ENCODE measurements at places on chromosomes 7 and 10.

- DNase-seq = no peak
These were observed 11.3 kb downstream of the DGKB start for GRCh38 chr7:14891289-14891688.

DNA sequence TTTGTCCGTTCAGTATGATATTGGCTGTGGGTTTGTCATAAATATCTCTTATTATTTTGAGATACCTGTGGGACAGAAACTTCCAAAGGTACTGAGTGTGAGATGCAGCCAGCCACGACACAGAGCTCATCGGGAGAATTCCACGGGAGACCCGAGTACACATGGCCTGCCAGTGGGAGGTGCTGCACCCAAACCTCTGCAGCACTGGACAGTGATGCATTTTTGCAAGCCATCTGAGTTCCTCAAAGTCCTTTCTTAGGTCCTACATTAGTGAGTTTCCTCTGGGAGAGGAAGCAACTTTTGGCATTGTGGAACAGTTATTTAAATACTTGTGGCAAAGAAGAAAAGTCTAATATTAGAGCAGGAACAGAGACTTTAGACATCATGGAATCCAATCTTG is 77.5 kb downstream of the ARID5B start:
- DNase-seq = no peak

DNA sequence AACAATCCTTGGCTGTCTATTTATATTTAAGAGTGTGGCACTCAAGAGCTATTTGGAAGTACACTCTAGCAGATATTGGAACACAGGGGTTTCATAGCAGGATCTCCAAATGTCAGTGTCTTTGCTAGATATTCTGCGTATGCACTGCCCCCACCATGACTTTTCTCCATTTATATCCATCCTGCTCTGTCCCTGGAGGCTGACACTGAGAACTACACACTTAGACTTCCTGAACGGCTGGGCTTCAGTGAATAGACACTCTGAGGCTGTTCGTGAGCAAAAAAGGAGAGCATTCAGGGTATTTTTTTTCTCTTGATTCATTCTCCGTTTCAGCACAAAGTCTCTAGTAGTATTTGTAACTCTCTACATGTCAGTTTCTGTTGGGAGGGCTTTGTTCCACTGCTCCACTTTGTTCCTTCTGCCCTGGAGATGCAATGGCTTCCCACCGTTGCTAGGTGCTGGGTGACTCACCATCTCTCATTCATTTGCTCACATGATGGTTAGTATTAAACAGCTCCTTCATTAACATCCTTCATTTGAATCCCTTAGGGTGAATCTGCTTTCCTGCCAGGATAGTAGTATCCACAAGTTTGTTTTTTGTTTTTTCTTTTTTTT is 155.9 kb upstream of the SLC13A1 start:
- no peak for DNase-seq

GRCh38 chr7:144629598-144629997 is 206.3 kb downstream of the TPK1 start:
- DNase-seq = no peak

DNA sequence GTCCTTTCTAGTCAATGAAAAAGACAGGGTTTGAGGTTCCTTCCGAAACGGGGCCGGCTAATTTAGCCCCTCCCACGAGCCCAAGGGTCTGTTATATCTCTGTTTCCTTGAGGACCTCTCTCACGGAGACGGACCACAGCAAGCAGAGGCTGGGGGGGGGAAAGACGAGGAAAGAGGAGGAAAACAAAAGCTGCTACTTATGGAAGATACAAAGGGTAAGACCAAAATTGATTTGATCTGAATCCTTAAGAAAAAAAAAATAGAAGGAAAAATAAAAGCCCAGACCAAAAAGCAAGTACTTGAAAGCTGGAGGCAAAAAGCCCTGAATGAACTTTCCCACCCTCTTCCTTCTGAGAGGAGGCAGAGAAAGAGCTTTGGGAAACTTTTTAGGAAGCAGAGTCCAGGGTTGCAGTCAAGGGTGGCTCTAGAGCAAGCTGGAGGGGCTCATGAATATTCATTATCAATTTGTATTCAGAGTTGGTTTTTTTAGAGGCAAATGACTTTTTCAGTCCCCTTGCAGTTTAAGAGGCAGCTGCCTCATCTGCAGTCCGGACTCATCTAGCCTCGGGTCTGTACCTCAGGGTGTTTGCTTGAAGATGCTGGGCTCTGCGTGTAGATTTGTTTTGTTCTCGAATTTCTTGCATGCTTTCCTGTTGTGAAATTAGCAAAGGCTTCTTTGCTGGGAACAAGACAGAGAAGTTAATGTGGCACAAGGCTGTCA is at the start of gene ENTPD1:
Gene ENTPD1 (plus strand): TSS at position 123 of the 721 bp plus-strand sequence. CDS start 77 bp downstream, at position 200.
- no peak for DNase-seq

DNA sequence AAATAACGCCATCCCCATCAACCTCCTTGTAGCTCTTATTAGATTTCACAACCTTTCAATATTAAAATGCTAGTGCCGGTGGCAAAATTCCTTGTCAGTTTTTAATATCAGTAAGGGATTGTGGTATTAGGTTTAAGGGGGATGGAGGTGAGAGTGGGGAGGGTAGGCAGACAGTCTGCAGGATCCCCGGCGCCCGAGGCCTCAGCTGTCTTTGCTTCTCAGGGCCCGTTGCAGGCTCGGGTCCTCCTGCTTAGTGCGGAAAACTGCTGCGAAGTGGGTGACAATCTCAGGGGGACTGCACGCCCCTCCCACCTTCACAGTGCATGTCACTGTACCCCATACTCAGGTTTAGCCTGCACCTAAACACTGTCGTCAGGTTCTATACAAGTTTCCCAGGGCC is 274.3 kb upstream of the PODXL start:
- DNase-seq = no peak

All from NCI-H187 treated with DMSO at 0.1 percent for 48 hours (cell line).